ENCODE measurements at places on chromosomes 13 and 19. TPM values are rescaled to one million over a fixed set of nuclear protein-coding genes. Genes with fewer than 3 reads are reported as not detected.

- H3K27me3 ChIP-seq, result peaks cover 13% of the 10 kb centered on the region
- H3K27ac ChIP-seq, result no peak overlapping the region
- H3K4me1 ChIP-seq, result no peaks in the 10 kb centered on the region
- no peak overlapping the region for H3K4me3 ChIP-seq
These were observed 34.3 kb downstream of the ZNRF4 start for GRCh38 chr19:5489551-5489950.

GRCh38 chr19:3904233-3904632 is 23.7 kb downstream of the ATCAY start:
- H3K27ac ChIP-seq, result no peak overlapping the region
- H3K4me1 ChIP-seq, result no peaks in the 10 kb centered on the region
- H3K4me3 ChIP-seq, result no peak overlapping the region
- H3K27me3 ChIP-seq, result no peaks in the 10 kb centered on the region

- H3K36me3 ChIP-seq, result no peaks in the 10 kb centered on the region
- H3K4me3 ChIP-seq, result no peak overlapping the region
- DNase-seq, result peak; percentile 76
- H3K27me3 ChIP-seq, result no peaks in the 10 kb centered on the region
- H3K27ac ChIP-seq, result peak overlapping the region; percentile 82
These were observed 20.4 kb downstream of the POU2F2 start for GRCh38 chr19:42111811-42112210.

DNA sequence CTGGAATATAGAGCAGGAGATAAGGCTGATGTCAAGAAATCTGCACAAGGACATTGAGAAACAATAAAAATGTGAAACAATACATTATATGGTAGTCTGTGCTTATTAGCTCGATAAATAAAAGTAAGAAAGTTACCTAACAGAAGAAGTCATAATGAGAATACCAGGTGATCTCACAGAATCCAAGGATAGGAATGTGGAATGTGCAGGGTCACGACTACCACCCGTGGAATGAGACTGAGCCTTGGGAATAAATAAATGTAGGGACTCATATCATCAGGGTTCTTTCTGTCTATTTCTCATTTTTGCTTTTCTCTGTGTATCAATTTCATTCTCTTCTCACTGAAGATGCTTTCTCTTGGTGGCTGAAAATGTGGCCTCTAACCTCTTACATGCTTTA is 26.0 kb upstream of the KBTBD7 start:
- H3K4me3 ChIP-seq, result no peak overlapping the region
- H3K27me3 ChIP-seq, result no peaks in the 10 kb centered on the region
- no peaks in the 10 kb centered on the region for H3K36me3 ChIP-seq
- H3K4me1 ChIP-seq, result peaks cover 16% of the 10 kb centered on the region
- no peak overlapping the region for H3K27ac ChIP-seq
- DNase-seq, result peak; percentile 22

PLVAP gene
- total RNA-seq, result not detected

ZNF497 gene
- total RNA-seq, result 2.5 TPM

CLEC17A gene
- total RNA-seq, result not detected

PRRG2 gene
- total RNA-seq, result 0.17 TPM

ADGRE3 gene
- total RNA-seq, result not detected

ZNF534 gene
- total RNA-seq, result 0.17 TPM

GPR4 gene
- not detected for total RNA-seq

WASF3 gene
- total RNA-seq, result 16.2 TPM

PODNL1 gene
- total RNA-seq, result 2.1 TPM

OR4F17 gene
- total RNA-seq, result not detected

All from fibroblast of lung (primary cell).